ENCODE measurements at places on chromosomes 2 and 18.

DNA sequence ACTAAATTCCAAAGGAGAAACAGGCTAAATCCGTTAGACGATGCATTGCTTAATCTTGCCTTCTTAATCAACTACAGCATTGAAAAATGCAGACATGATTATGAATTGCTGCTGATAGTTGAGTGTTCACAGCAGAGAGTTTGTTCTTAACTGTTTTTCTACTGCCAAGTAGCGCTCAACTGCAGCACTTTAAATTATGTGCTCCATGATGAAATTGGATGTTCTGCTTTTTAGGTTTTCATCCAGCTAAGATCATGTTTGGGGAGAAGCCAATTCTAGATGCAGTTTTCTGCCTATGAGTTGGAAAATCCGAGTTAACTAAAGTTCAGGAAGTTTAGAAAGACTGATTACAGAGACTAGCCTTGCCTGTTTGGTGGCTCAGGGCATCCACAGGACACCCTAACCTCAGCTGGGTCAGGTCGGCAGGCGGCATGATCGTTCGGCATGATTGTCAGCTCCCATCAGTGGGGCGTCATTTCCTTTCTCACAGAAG, 119.4 kb upstream of the PIEZO2 start:
- peak; percentile 30 for DNase-seq

DNA sequence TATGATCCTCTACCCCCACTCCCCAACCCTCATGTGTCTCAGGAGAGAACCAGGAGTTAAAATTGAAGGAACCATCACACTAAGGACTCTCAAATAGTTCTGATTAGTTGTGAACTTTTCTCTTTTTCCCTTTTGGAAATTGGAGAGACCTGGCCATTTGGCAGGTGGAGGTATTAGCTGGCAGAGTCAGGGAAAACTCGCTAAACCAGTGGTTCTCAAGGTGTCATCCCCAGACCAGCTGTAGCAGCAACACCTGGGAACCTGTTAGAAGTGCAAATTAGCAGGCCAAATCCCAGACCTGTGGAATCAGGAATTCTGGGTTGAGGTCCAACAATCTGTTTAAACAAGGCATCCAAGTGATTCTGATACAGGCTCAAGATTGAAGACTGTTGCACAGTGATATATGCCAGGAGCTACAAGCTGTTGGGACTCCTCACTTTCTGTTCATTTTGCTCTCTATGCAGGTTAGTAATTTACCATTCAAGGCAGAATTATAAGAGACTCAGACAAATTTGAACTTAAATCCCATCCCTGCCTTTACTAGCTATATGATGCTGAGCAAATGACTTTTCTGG, 2.8 kb upstream of the TMEM131 start:
- no peak for DNase-seq

GRCh38 chr2:57543211-57543610, 503.4 kb upstream of the VRK2 start:
- DNase-seq: no peak

GRCh38 chr2:11807156-11808015, 61.0 kb downstream of the LPIN1 start:
- DNase-seq: no peak

DNA sequence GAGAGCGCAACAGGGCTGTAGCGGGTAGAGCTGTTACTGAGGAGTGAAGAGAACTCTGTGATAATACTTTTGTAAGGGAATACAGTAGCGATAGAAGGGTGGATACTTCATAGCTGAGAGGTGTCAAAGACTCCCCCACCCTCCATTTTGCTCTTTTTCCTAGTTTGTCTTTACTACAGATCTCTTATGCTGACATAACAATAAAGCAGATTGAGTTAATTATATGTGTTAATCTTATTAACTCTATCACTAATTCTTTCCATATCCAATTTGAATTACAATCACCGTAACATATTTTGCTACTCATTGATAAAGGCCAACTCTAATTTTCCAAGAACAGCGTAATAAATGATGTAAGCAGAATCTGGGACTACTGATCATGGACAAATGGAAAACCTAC, 57.1 kb downstream of the UGP2 start:
- DNase-seq: no peak

DNA sequence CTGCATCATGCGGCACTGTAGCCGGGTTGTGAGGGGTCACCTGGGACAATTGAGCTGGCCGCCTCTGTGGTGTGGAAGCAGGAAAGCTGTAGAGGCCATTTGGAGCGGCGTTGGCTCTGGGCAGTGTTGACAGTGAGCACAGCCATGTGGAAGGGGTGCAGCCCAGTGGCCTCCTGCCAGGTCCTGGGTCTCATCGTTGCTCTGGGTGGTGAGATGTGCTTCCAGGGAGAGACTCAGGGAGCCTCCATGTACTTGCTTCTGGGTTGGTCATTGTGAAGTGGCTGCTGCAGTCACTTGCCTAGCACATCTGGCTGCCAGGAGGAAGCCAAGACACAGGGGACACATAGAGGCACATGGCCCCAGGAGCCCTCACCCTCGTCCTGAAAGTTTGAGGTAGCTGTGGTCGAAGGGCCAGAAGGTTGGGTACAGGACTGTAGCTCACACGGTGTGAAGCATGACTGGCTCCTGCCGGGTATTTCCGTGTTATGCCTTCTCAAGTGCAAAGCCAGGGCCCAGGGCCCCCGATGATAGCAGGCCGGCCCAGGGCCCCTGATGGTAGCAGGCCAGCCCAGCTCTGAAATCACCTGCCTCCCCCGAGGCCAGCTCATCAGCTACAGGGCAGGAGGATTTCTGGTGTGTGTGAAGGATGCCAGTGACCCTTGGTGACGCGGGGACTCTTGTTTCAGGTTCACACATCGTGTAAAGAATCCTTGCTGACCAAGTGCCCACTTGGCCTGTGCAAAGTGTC, 82.6 kb downstream of the DGKD start:
- no peak for DNase-seq

GRCh38 chr18:5720132-5720531, 175.2 kb downstream of the TMEM200C start:
- no peak for DNase-seq

DNA sequence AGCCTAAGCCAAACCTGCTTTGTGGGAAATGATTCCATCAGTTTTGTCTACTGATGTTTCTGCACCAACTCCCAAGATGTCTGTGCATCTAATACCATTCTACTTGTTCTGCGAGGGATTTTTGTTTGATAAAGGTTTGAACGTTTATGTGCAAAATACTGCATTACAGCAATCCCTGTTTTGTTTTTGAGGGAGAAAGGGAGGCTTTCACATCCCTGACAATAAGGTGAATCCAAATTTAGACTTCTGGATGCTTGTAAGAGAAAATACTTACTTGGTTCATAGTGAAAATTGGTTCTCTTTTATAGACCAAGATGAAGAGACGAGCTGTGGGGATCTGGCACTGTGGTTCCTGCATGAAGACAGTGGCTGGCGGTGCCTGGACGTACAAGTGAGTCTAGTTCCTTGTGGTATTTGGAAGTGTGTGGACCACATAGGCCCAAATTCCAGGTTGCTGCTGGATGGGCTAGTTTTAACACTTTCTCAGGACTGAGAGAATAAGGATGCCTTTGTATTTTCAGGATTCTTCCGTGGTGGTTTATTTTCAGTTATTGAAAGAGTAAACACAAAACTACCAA, 1.1 kb downstream of the RPL37A start:
- DNase-seq: no peak

- no peak for DNase-seq
These were observed 39.5 kb upstream of the SCLY start for GRCh38 chr2:238021327-238021726.

DNA sequence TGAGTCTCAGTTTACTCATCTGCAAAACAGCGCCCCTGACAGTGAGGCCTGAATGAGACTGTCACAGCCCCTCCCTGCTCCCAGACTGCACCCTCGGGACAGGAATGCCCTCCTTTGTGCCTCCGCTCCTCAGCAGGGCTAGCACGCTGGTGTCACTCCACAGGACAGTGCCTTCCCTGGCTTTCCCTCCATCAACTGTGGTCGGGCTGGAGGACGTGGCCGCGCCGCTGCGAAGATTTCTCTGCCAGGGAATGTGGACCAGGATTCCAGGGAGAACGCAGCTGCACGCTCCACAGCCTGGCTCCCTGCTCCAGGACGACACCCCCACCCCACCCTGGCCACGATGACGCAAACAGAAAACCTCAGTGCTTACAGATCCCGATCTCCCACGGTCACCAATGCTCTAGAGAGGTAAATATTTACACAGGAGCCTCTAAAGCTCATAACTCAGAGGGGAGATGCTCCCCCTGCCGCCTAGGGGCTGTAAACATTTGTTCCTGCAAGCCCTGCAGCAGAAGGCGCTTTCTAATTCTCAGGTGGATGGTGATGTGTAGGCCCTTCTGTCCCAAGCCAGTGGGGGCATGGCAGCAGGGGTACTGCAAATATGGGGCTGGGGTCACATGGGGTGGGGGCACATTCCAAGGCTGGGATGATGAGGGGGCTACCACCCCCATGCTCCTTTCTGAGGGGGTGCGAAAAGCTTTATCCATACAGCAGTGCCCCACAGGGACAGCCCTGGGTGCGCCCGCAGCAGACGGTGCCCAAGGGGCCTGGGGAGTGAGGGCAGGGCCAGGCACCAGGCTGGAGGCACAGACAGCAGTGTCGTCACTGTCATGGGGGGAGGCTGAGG, 12.4 kb downstream of the HS6ST1 start:
- DNase-seq: peak; percentile 68

DNA sequence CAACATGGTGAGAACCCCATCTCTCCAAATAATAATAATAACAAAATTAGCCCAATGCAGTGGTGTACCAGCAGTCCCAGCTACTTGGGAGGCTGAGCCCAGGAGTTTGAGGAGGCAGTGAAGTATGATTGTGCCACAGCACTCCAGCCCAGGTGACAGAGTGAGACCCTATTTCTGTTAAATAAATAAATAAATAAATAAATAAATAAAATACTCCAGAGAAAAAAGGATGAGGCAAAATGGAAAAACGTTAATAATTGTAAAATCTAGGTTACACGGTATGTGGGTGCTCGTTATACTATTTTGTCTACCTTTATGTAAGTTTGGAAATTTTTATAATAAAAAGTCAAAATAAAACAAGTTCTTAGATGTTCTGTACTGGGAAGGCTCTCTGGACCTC, 8.6 kb upstream of the EMX1 start:
- DNase-seq: no peak

GRCh38 chr18:816088-816653, 4.1 kb upstream of the YES1 start:
- DNase-seq: no peak

GRCh38 chr18:46067438-46068007, 4.5 kb downstream of the PSTPIP2 start:
- no peak for DNase-seq

Measured in fibroblast of the conjunctiva (primary cell).